ENCODE measurements at places on chromosomes 12 and 14.

DNA sequence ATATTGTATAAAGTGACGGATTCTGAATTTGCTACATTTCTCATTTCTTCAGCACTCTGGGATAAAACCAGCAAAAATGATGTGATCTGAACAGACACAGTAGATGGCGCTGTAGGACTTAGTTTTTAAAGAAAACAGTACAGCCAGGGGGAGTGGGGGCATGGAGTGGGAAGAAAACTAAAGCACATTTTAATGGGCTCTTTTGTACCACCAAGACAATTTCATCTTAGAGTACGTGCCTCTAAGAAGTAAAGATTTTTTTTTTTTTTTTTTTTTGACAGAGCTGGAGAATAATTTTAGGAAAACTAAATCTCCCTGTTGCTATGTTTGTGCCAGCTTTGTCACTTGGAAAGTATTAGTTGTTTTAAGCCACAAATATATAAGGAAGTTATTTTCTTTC is 124.4 kb downstream of the RAD51B start:
- peak; percentile 22 for DNase-seq

DNA sequence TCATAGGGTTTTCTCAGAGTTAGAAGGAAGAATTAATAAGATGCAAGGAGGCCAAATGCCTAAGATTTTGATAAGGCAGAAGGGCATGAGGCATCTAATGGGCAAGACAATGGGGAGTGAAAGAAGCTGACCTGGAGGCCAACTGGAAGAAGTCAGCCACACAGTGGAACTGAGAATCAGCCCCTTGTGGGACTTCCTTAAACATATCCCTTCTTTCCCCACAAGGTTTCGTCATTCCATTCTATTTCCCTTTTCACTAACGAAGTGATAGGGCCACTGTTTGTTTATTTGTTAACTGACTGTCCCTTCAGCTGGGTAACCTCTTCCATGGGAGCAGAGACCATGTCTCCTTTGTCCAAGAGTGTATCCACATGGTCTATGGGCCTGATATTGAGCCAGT is 86.2 kb downstream of the HELB start:
- DNase-seq, result no peak

- no peak for DNase-seq
Measured at GRCh38 chr14:103858063-103858781, 10.8 kb upstream of the PPP1R13B start.

- DNase-seq, result no peak
Measured at GRCh38 chr12:15962760-15963159, 51.6 kb downstream of the DERA start.

DNA sequence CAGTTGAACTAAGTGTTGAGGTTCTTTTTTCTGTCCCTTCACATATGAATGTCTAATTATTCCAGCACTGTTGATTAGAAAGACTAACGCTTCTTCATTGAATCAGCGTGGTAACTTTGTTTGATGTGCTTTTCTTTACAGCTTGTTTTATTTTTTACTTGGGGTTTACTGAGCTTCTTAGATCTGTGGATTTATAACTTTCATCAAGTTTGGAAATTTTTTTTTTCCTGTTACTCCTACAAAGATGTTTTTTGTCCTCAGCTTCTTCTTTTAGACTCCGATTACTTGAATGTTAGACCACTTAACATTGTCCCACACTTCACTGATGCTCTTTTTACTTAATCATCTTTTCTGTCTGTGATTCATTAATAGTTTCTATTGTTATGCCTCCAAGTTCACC is 31.5 kb downstream of the NTN4 start:
- no peak for DNase-seq

GRCh38 chr14:57029620-57030253 is 219.5 kb upstream of the OTX2 start:
- no peak for DNase-seq

- DNase-seq, result no peak
Measured at GRCh38 chr14:70706177-70706576, 64.5 kb downstream of the TTC9 start.

- no peak for DNase-seq
Measured at GRCh38 chr14:85620947-85621346, 91.0 kb downstream of the FLRT2 start.

DNA sequence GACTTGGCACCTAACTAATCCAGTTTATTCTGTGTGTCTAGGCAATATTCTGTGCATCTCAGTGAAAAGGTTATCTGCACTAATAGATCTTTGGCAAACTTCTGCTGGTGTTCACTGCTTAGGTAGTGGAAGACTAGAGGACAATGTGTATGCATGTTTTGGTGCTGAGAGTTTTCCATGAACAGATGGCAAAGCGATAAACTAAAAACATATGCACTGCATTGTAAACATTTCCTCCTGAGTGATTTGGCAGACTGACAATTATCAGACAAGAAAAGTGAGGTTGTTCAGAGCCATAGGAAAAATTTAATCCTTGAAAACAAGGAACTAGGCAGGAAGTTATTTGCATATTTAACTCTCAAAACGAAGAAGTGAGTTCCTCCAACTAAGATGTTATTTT is 400.4 kb downstream of the ATP23 start:
- DNase-seq, result no peak

- DNase-seq, result no peak
Measured at GRCh38 chr14:69326611-69327010, 66.7 kb downstream of the GALNT16 start.

DNA sequence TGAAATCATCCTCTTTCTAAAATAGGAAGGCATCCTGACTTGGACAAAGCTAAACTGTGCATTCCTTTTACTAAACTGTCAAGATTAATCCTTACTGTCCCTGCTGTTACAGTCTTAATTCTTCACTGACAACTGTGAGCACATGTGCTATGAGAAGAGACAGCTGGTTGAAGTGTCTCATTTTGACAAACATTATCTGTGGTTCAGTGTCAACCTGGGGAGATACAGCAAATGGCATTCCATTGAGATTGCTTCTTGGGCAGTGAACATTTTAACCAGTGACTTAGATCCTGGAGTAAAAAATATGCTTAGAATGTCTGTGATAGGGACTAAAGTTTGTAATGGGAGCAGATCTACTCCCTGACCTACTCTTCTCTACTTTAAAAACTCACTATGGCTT is 552.6 kb upstream of the ATP2B1 start:
- no peak for DNase-seq

GRCh38 chr14:22190411-22191191 is 398.4 kb downstream of the DAD1 start:
- DNase-seq, result no peak

DNA sequence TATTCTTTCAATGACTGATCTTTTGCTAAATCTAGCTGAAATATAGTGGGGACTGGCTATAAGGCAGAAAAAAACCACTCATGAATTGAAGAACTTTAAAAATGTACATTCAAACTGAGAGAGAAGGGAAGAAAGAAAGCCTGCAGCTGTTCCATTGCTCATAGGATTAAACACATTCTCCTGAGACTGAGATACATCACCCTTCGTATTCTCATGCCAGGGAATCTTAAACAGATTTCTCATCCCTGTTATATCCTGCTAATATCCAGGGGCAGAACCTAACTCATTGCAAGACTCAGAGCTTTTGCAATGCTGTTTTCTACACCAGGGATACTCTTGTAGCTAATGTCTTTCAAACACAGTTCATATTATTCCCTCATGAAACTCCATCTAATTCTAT is 67.2 kb upstream of the ACSS3 start:
- DNase-seq, result no peak

DNA sequence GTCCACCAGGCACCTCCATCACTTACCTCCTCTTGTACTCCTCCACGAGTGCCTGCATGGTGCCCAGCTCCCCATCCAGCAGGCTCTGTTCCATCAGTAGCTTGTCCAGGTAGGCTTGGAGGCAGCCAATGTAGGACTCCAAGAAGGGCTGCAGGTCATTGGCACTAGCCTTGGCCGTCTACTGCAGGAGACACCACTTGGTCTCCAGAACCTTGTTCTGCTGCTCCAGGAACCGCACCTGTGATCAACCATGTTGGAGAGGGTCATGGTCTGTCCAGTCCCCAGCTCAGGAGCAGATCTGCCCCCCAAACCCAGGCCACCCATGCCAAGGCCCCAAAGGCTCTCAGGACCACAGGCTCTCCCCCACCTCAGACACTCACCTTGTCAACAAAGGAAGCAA is 23.9 kb downstream of the KRT76 start:
- DNase-seq, result no peak

DNA sequence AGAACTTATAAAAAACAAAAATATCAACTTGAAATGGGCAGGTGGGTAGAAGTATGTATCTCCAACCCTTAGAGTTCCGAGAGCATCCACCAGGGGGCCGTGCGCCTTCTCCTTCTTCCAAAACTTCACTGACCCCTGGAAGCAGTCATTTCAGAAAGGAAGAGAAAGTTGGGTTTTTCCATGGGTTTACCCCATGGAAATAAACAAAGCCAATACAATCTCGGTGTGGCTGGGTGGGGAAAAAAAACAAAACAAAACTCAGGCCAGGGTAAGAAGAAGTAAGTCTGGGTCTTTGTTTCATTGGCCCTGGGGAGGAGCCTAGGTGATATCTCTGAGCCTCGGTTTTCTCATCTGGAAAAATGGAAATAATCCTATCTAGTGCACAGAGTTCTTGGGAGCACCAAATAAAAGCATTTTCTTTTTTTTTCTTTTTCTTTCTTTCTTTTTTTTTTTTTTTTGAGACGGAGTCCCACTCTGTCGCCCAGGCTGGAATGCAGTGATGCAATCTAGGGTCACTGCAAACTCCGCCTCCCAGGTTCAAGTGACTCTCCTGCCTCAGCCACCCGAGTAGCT is 33.6 kb upstream of the HNF1A start:
- DNase-seq, result no peak

DNA sequence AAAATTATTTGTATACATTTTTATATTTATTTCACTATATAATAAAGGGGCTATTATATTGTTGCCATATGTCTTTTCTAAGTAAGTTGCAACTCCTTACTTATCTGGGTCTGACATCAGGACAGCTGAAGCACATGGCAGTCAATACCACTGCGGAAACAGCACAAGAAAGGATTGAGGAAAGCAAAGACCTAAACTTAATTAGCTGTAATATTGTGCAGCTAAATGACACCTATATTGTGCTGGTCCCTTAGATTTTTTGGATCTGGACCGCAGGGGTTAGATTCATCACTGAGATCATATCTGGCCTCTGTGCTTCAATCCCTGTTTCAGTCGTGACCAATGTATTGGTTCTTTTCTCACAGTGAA is 359.6 kb upstream of the DIO2 start:
- no peak for DNase-seq

DNA sequence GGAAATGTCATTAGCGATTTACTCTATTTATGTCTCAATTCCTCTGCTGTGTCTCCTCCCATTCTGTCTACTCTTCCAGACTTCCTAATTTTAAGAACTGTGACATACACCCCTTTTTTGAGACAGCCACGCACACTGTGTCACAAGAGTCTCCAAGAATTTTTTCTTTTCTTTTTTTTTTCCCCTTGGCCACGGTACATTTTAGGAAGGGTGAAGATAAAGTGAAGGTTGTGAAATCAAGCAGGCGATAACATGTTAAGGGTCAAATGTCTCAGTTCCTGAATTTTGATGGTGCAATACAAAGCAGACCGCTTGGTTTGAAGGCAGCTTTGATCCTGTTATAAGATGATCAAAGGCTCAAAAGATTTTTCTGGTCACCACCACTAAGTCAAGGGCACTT is 4.3 kb downstream of the OLR1 start:
- no peak for DNase-seq

- DNase-seq, result no peak
Measured at GRCh38 chr14:24080888-24081738, 9.8 kb downstream of the CPNE6 start.

DNA sequence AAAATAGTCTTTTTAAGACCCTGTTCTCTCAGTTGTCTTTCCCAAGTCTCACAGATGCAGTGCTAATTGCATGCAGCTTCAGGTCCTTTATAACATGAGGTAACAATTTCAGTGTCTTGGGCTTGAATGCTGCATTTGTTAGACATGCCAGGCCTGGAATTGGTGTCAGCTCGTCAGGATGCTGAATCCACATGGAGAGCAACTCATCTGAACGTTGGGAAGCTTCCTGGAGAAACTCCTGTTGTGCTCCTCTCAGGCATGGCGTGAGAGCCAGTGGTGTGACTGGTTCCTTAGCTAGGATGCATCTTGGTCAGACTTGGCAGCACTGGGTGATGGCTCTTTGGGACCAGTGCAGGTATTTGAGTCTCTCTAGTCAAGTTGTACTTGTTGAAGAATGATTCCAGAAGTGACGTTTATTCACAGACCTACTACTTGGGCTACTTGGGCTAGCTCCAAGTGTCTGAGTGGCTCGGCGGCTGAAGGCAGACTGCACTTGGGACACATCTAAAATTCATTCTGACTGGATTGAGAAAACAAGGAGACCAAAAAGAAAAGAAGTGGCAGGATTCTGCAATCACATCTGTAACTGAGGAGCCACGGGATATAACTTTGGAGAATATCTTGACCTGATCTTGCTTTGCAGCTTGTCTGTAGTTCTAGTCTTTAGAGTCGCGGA is 134.8 kb upstream of the ARHGAP5 start:
- DNase-seq, result no peak

- DNase-seq, result no peak
Measured at GRCh38 chr14:71221119-71221518, 313.9 kb downstream of the PCNX1 start.

DNA sequence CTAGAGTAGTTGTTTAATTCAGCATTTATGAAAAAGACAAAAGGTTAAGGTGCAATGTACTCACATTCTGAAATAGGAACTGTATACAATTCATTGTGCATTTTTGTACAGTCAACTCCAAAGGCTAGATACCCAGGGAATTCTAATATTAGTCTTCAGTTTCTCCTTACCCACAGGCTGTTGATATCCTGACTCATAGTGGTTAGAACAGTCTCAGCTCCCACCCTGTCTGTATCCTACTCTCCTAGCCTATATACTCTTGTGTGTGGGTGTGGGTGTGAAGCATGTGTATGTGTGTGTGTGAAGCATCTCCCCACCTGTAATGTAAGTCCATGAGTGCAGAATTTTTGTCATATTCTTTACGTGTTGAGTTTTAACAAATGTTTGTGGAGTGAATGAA is 229.5 kb downstream of the NAV3 start:
- DNase-seq, result no peak

DNA sequence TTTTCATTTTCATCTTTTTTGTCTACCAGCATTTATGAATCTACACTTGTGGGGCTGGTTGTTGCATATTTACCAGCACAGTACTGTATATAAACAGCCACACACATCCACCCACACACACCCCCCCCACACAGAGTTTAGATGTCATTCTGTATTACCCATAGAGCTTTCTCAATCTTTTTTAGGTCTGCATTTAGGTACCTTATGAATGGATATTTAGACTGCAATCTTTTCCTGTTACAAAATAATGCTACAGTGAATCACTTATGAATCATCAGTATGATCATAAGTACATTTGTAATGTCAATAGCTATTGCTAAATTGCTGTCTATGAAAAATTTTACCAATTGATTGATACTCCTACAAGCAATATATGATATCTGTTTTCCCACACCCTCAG is 67.3 kb upstream of the STK38L start:
- DNase-seq, result no peak
